CD4-positive, alpha-beta T cell treated with Interleukin-17A for 4 hours (primary cell): ENCODE measurements at places on chromosomes 12 and 14.

DNA sequence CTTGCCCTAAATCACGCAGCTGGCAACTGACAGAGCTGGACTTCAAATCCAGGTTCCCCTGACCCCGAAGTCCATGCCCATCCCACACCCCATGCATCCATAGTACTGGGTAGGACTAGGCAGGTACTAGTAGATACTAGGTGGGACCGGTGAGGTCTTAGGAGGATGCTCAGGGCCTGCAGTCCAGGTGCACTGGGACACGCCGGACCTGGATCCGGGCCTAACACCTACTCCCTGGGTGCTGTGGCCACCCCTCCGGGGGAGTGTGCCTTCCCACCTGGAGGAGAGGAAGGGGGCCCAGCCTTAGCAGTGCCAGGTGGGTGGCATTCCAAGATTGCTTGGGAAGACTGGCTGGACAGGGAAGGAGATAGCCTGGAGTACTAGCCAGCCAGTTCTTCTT, 64.8 kb downstream of the CACNA1C start:
- no peak for DNase-seq

DNA sequence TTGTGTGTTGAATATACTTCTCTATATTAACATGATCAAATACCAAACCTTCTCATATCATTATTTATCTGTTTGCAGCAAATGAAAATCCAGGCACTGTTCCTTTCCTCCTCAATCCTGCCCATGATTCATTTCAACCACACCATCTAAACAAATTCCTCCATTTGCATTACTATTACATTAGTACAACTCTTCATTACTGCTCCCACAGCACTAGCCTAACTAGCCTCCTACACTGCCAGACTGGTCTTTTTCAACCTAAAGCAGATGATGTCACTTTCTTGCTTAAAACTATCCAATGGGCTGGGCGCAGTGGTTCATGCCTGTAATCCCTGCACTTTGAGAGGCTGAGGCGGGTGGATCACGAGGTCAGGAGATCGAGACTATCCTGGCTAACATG, 117.3 kb upstream of the MYF6 start:
- DNase-seq, result no peak

DNA sequence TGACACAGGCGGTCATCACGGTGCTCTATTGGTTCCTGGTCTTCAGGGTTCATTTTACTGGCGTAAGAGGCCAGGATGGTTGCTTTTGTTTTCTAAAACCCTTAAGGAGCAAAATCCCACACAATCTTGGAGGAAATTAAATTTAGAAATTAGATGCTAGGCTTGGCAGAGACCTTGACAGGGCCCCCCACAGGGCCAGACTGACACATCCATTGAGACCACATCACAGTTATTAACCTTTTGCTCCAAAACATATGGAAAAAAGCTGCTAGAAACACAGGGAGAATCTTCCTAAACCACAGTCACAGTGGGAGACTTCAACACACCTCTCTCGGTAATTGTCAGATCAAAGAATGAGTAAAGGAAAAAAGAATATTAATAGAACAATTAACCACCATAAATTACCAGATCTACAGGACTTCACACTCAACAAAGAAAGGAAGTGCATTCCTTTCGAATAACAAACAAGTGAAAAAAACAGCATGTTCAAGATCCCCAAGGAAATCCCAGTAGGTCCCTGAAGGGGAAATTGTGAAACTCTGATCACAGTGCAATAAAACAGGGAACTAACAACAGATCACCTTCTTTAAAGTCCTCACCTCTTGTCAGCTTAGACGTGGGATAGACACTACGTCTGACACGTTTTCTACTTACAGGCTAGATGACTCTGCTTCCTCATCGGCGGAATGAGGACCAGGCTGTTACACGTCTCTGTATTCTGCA, 40.2 kb upstream of the TMEM179 start:
- DNase-seq, result no peak

DNA sequence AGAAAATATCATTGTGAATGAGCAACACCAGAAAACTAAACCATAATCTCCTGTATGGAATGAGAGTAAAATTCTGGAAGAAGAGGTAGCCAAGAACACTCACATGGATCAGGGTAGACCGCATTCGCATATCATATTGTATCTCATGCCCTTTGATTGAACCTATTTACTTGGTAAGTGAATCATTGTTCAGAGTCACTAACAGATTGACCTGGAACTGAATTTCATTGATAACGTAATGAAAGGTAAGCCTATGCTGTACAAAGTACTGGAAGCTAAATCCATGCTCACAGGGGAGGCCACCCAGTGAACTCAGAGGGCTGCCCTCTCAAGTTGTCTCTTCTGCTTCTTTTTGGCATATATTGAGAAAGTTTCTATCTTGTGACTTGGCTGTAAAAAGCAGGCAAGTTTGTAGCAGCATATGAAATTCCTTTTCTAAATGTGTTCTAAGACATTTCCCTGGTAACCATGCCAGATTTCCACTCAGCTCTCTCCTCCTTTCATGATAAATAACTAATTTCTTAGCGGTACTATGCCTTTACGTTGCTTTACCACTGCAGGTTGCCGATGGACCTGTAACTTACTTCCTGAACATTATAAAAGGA, 91.4 kb downstream of the PLCZ1 start:
- DNase-seq, result no peak

- no peak for DNase-seq
Observed at GRCh38 chr12:3168223-3169221, 91.3 kb downstream of the TSPAN9 start.
